Dermis blood vessel endothelial cell (primary cell): ENCODE measurements at places on chromosomes 3 and 15.
A peak's percentile ranks its signal among the peaks of the same experiment; 100 is the strongest.

DNA sequence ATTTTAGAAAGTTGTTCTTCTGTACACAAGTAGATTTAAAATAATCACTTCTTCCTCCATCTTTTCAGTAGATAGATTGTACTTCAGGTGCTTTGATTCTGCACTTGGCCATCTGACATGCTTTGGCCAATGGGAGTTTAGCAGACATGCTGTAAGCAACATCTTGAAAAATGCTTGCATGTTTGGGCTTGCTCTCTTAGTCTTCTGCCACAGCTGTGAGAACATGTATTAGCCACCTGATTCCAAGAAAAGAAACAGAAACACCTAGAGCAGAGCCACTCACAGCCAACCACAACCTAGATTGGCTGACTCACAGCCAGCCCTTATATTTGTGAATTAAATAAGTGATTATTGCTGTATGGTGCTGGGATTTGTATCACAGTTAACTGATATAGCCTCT is 70.2 kb upstream of the GADL1 start:
- DNase-seq, result no peak

GRCh38 chr3:113441051-113441770 is at the start of gene CFAP44:
Gene CFAP44, minus strand, starts transcription at chr3:113441493. Its CDS starts 7,829 bp downstream, at chr3:113433664.
- peak; percentile 83 for DNase-seq

GRCh38 chr3:106943071-106943470 is 434.2 kb upstream of the CCDC54 start:
- DNase-seq, result no peak

GRCh38 chr3:94001191-94001590 is 21.2 kb downstream of the ARL13B start:
- DNase-seq, result no peak

GRCh38 chr3:13452490-13453335 is 27.4 kb upstream of the HDAC11 start:
- DNase-seq, result peak; percentile 71

GRCh38 chr15:81299630-81300273 is 24.2 kb downstream of the STARD5 start:
- no peak for DNase-seq

DNA sequence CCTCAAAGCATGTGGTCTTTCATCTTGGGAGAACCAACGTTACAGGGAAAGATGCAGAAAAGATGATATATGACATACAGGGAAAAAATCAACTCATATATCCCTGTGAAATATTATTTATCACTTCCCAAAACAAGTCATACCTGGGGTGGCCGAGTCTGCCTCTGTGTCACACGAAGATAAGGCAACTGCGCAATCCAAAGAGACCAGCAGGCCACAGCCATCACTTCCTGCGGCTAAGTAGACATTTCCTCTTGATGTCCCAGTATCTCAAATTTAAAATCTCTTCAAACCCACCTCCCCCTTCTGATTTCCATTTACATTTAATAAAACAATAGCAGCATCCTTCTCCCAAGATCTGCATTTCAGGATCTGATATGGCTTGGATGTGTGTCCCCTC is 71.5 kb downstream of the IGF2BP2 start:
- DNase-seq, result no peak

- no peak for DNase-seq
These were observed 660.9 kb upstream of the CBLB start for GRCh38 chr3:106529738-106530137.

GRCh38 chr3:184538666-184539431 is 22.7 kb upstream of the EPHB3 start:
- no peak for DNase-seq

- peak; percentile 23 for DNase-seq
These were observed 880 bp upstream of the CHRNA7 start for GRCh38 chr15:32029409-32029861.

DNA sequence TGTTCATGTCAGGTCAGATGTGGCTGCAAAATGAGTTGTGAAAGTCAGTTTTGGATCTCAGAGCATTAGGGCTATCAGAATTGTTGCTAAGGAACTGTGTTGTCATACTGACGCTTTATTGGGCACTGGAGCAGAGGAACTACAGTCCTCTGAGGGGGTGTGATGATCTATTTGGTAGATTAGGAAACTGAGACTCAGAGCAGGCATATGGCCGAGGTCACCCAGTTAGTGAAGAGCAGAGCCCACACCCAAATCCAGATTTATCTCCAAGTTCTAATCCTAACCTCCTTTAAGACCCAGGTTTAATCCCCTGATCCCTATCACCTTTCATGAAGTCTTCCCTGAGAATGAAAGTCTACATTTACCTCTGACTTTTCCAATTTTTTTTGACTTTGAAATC is 25.6 kb upstream of the GLCE start:
- no peak for DNase-seq

DNA sequence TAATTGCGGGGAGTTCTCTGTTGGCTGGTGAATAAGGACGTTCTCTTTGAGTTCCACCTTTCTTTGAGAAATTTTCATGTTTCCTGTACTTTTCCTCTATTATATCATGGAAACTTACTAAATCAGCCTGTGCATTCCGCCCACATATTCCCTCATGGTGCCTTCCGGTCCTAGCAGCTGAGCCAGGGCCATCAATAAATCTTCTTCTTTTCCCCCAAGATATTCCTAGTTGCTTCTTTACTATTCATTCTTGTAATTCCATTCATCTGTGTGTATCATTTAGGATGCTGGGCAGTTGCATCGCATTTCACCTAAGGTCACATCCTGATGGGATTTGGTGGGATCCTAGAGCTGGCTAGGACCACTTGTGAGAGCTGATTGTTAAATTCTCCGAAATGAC is 139.2 kb downstream of the RBMS3 start:
- DNase-seq, result no peak

DNA sequence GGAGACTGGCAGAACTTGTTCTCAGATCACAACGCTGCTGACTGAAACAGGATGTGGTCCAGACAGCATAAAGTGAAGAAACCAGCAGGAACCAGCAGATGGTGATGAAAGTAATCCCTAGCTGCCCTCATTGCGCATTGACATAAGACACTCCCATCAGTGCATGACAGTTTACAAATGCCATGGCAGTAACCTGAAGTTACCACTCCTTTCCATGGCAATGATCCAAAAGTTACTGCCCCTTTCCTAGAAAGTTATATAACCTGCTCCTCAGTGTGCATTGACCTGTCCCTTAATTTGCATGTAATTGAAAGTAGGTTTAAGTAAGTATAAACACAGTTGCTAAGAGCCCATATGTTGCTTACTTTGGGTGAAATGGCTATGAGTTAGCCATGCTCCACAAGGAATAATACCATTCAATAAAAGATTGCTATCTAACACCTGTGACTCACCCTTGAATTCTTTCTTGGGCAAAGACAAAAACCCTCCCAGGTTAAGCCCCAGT is 149.1 kb upstream of the CD96 start:
- no peak for DNase-seq

GRCh38 chr3:13543253-13543652 is 5.7 kb upstream of the FBLN2 start:
- no peak for DNase-seq

DNA sequence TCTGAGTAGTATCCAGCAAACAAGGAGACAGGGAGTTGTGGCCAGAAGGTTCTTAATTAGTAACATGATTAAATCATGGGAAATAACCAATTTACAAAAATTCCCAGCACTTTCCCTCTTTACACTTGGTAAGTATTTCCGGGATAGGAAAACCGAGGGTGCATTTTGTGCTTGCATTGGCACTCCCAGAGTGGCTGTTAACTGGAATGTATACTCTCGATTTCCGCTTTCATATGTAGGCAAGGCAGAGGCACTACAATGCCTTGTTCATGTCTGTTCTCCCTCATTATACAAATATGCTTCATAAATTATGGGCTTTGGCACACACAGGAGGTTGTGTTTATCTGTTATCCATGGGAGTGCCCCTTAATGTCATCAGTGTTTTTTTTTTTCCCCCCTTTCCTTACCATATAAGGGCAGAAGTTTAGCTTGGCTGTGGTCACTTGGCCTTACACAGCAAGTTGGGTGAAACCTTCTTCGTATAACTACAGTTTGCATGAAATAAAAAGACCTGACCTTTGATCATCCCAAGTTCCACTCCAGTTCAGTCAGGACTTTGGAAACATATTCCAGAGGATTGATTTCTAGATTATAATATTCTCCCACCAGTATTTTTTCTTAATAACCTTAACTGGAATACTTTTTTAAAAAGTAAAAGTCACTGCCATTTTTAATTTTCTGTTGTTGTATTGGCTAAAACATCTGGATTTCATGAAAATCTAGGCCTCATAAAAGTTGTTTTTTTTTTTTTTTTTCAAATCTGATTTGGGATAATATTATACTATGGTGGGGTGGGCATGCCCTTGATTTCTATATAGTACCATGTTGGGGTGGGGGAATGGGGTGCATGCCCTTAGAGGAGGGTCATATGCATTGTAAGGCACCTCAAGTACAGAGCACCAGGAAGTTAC is 8.9 kb downstream of the TPM1 start:
- DNase-seq, result peak; percentile 77

DNA sequence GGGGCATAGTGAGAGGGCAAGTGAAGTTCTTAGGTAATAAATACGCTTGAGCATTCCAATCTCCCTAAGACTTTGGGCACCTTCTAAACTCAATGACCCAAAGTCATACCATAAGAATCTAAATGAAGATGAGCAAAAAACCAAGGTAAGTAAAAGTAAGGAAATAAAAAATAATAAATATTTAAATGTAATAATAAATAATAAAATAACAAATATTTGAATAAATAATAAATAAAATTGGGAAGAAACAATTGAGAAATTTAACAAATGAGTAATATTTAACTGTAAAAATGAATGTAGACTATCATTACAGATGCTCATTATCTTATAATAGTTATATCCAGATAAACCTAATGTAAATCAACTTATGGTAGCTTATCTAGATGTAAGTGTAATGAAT is 391.7 kb downstream of the WDR72 start:
- no peak for DNase-seq

GRCh38 chr15:25775317-25775912 is 87.7 kb downstream of the ATP10A start:
- DNase-seq, result no peak

GRCh38 chr3:73018790-73019441 is 22.3 kb downstream of the PPP4R2 start:
- DNase-seq, result no peak

- peak; percentile 47 for DNase-seq
These were observed 22.6 kb downstream of the LMCD1 start for GRCh38 chr3:8524249-8524648.

DNA sequence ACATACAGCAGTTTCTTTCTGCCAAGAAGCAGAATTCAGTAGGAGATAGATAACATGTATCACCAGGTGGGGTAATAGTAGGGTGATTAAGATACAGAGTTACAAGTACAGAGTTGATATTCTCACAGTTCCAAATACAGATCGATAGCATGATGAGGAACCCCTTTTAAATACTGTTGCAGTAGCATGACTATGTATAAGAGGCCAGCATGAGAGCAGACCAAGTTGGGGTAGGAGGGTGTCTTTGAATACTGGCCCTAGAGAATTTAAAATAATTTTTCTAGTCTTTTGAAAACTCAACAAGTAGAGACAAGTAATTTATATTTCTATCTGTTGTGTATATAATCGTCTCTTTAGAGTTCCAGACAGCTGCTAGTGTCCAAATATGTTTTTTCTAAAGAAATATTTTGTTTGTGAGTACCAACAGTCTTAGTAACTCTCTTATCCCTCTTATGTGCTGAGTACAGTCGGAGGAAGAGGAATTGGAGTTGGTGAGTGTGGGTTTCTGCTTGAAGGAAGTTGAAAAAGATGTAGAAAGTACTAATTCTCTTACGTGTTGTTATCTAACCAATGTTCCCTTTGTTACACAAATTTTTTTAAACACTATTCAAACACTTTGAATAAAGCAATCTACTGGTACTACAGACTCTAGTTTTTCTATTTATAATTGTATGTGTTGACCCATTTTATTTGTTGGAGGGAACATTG is 30.2 kb downstream of the LYSMD4 start:
- DNase-seq, result peak; percentile 59

DNA sequence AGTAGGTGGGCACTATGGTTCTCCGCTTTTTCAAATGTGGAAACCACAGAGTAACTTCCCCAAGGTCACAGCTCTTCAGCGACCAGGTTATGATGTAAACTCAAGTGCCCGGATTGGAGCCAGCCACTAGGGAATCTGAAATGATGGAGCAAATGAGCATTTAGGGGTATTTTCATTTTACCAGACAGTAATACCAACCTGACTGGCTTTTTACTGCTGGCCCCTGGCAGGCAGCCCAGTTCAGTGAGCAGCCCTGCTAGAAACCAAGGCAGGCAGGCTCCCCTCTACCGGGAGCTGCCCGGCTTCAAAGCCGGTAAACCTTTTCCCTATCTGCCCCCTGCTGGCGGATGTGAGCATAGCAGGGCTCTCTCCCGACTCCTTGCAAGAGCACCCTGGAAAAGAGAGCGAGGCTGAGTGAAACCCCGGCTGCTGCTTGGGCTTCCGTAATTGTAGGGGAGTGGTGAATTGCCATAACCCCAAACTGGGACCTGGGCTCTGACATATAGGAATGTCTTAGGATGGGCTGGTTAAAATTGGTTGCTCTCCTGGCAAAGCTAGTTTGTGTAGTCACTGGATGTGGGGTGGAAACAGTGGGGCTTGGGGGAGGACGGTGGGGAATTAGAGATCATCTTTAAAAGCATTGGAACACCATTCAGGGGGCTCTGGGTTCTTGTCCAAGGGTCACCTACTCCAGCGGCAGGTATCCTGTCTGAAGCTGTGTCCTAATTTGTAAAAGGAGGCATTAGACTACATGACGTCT is 98.0 kb upstream of the TNFAIP8L3 start:
- DNase-seq, result peak; percentile 95
